ENCODE measurements at places on chromosomes 4 and X. TPM values are rescaled to one million over a fixed set of nuclear protein-coding genes. Genes with fewer than 3 reads are reported as not detected.

The NXF2B gene
- not detected for total RNA-seq

The CT83 gene
- not detected for total RNA-seq

The VCX2 gene
- not detected for total RNA-seq

The MAP3K15 gene
- total RNA-seq = 0.55 TPM

The NHS gene
- total RNA-seq = 16.9 TPM

The SOD3 gene
- total RNA-seq = 11.2 TPM

The TREX2 gene
- not detected for total RNA-seq

The PFKFB1 gene
- total RNA-seq = 0.20 TPM

The FOXR2 gene
- total RNA-seq = not detected

The UGT2B17 gene
- not detected for total RNA-seq

The BCORL1 gene
- 4.8 TPM for total RNA-seq

The NAA11 gene
- not detected for total RNA-seq

The DMRTC1 gene
- total RNA-seq = 0.55 TPM

The CT47B1 gene
- total RNA-seq = not detected

The MCUB gene
- total RNA-seq = 18.0 TPM

The F9 gene
- total RNA-seq = not detected

The KCND1 gene
- 3.7 TPM for total RNA-seq

The ZCCHC12 gene
- total RNA-seq = 20.1 TPM

The FAM241A gene
- 1.7 TPM for total RNA-seq

The SSX1 gene
- total RNA-seq = not detected

The S100P gene
- total RNA-seq = 4.8 TPM

All from spinal cord (tissue), 10 donors.